ENCODE measurements at places on chromosomes 12 and 14. TPM values are rescaled to one million over a fixed set of nuclear protein-coding genes. Genes with fewer than 3 reads are reported as not detected.

The SLC38A4 gene
- total RNA-seq: 1.2 TPM

The CCNK gene
- 28.6 TPM for total RNA-seq

The CMKLR1 gene
- total RNA-seq: 9.8 TPM

GRCh38 chr12:41619705-41620104 is 431.6 kb downstream of the PDZRN4 start:
- H3K27ac ChIP-seq: no peak overlapping the region
- H3K27me3 ChIP-seq: no peaks in the 10 kb centered on the region
- no peaks in the 10 kb centered on the region for H3K36me3 ChIP-seq
- no peak overlapping the region for H3K4me3 ChIP-seq

DNA sequence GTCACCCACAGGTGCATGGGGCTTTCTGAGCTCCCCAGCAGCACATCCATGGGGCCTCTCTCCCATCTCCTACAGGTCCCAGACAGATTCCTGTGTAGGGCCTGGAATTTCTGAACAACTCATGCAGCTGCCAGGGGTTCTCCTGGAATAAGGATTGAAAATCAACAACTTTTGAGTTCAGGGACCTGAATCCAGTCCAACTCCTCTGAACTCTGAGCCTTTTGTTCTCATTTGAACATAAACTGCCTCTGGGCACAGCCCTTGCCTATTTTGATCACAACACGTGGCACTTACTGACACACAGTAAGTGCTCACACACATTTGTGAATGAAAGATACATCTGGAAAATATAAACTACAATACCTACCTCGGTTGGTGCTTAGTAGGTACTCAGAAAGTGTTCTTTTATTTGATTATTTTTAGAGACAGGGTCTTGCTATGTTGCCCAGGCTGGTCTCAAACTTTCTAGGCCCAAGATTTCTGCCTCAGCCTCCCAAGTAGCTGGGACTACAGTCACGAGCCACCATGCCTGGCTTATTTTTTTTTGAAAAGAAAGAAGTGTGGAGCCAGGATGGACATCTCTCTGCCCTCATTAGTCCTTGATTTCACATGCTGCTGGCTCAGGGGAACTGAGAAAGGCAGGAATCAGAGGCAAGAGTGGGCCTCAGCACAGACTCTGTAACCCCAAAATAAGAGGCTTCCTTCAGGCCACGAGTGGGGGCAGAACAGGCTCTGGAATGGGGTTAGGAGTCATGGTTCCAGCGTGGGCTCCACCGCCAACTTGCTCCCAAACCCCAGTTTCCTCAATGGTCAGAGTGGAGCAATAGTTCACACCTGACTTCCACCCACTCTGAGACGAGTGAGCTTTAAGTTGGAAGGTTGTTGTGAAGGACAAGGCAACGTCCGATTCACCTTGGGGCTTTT is 27.0 kb downstream of the SYNE3 start:
- H3K4me1 ChIP-seq: peaks cover 3% of the 10 kb centered on the region
- no peak overlapping the region for H3K4me3 ChIP-seq
- no peak for DNase-seq
- H3K27me3 ChIP-seq: no peaks in the 10 kb centered on the region

DNA sequence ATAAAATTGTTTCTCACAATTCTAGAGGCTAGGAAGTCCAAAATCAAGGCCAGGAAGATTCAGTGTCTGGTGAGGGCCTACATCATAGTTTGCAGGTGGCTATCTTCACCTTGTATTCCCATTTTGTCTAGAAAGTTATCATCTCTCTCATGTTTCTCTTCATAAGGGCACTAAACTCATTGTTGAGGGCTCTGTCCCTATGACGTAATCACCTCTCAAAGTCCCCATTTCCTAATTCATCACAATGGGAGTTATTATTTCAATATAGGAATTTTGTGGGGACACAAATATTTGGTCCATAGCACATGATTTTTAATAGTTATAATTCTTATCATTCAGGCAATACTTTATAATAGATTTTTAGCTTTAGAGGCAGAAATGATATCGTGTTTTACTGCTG is 1509.2 kb upstream of the SEL1L start:
- H3K27ac ChIP-seq: no peak overlapping the region
- no peaks in the 10 kb centered on the region for H3K36me3 ChIP-seq
- no peaks in the 10 kb centered on the region for H3K4me1 ChIP-seq
- H3K27me3 ChIP-seq: no peaks in the 10 kb centered on the region
- DNase-seq: no peak
- H3K4me3 ChIP-seq: no peak overlapping the region

DNA sequence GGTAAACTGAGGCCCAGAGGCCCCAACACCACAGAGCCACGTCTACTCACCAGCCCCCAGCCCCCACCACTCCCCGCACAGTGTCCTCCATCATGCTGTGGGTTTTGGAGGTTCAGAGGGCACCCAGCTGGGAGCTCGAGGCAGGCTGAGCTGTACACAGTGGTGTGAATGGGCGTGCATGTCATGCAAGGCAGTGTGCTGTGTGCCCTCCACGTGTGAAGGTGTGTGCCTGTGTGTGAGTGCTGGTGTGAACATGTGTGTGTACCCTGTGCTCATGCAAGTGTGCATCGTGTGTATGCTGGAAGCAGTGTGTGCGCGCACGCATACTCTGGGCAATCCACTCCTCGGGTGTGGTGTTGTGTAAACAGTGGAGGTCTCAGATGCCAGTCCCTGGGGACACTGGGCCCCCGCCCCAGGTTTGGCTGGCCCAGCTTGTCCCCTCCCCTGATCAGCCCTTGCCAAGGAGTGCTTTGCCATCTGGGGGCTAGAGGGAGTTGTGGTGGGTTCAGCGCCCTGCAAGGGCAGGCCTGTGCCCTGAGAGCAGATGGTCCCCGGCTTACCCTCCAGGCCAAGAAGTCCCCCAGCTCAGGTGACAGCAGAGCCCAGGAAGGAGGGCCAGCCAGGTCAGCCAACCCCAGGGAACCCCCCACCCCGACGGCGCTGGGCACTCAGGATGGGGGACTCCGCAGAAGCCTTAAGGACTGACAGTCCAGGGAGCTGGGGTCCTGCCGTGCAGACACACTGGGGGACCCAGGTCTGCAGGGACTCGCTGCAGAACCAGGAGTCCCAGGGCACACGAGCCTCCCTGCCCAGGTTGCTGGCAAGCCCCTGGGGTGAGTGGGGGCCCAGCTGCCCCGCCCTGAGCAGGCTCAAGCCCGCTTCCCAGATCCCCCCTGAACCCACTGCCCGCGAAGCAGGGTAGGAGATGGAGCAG is 23.8 kb upstream of the GPR132 start:
- no peaks in the 10 kb centered on the region for H3K27me3 ChIP-seq
- no peaks in the 10 kb centered on the region for H3K36me3 ChIP-seq
- peak overlapping the region; percentile 49 for H3K27ac ChIP-seq
- H3K4me3 ChIP-seq: no peak overlapping the region

DNA sequence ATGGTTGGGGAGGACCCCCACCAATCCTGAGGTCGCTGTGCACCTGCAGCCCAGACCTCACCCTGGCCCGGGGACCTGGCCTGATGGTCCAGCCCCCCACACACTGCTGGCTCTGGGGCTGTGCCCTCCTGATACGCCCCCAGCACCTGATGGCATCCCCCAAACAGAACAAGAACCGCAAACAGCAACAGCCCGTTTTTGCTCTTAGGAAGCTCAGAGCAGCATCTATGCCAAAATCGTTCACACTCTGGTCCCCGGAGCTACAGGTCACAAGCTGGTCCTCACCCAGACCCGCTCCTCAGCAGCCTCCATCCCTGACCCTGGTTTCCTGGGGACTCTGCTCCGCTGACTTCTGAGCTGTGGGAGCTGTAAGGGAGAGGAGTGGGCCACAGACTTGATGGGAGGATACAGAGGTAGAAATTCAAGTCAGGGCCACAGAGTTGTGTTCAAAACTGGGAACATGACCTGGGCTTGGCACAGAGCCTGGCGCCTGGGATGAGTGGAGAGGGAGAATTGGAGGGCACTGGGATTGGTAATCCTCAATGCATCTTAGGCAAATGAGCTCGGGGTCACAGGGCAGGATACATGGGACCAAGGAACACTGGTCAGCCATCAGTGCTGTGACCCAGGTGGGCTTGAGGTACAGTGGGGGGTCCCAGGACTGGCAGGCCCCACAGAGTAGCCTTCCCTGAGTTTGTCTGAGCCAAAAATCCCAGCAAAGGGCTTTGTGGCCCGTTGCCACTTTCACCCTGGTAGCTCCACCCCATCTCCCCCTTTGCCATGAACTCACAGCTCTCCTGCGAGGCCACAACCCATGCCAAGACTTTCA is 170.9 kb upstream of the RTL1 start:
- DNase-seq: peak; percentile 78
- H3K4me3 ChIP-seq: no peak overlapping the region
- peak overlapping the region; percentile 28 for H3K27ac ChIP-seq
- H3K4me1 ChIP-seq: peaks cover 26% of the 10 kb centered on the region

- H3K4me1 ChIP-seq: no peaks in the 10 kb centered on the region
- H3K27ac ChIP-seq: no peak overlapping the region
- no peak overlapping the region for H3K4me3 ChIP-seq
- H3K36me3 ChIP-seq: no peaks in the 10 kb centered on the region
- H3K27me3 ChIP-seq: no peaks in the 10 kb centered on the region
These were observed 99.8 kb downstream of the BTG1 start for GRCh38 chr12:92045852-92046251.

- H3K27me3 ChIP-seq: peaks cover 37% of the 10 kb centered on the region
- H3K27ac ChIP-seq: no peak overlapping the region
These were observed 3.9 kb upstream of the ABHD4 start for GRCh38 chr14:22594156-22594716.
